ENCODE measurements at places on chromosomes 6 and 20.

DNA sequence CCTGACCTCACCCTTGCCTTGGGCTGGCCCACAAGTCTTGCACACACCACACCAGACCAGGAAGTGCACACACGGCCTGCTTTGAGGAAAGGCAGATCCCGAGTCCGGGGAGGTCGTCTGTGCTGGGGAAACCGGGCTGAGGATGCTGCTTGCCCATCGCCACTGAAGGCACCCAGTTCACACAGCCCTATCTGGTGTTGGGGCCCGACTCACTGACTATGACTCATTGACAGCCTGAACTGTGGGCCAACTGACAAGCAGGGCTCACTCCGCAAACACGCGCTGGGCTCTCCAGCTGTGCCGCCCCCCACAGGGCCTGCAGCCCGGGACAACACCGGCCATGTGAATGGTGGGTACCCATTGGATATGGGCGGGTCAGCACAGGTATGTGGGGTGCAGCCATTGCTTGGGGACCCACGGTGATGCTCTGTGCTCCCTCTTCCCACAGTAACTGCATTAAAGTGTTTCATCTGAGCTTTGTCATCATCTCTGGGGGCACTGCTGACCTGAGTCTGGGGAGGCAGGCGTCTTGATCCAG is 1.6 kb downstream of the SAMD10 start:
- peak; percentile 31 for DNase-seq

DNA sequence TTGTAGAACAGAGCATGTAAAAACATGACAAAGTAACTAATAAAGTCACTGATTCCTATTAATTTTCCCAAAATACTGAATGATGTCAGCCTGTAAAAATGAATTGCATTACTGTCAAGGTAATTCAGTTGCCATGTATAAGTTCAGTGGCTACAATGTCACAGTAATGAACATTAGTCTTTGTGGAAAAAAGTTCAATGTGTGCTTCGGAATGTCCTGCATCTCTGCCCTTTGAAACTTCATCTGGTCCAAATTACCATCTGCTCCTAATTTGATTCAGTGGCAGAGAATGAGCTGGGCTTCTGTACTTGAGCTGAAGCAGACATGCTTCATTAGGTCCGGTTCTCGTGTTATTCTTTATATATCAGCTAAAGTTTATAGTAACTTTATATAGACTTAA is 567.4 kb downstream of the COL12A1 start:
- DNase-seq, result no peak

DNA sequence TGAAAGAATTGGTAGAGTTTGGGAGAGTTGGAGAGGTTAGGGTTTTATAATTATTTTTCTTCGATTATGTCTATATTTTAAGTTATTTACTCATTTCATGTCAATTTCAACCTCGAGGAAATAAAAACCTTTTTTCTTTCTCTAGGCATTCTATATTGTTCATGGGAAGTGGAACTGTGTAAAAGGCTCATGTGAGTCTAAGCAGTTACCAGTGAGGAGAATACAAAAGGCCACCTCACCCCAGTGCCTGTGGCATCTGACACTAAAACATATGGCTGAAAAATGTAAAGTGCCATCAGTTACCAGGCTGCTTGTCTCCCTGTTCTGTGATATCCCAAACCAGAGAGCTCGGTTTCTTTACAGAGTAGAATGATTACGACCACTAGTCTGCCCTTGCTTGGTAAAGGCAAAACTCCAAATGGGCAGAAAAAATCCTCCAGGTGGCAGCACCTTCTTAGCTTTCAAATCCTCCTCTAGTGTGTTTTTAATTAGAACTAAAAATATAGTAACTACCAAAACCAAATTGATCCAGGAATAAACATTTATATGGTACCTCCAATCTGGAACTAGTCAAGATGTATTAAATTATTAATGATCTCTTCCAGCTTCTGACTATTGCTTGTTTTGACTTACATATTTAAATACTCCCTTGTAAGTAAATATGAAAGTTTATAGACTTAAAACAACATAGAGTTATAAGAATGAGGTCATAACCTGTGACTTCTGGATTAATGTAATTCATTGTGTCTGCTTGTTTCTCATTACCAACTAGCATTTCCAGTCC is 122.6 kb upstream of the MCHR2 start:
- no peak for DNase-seq

DNA sequence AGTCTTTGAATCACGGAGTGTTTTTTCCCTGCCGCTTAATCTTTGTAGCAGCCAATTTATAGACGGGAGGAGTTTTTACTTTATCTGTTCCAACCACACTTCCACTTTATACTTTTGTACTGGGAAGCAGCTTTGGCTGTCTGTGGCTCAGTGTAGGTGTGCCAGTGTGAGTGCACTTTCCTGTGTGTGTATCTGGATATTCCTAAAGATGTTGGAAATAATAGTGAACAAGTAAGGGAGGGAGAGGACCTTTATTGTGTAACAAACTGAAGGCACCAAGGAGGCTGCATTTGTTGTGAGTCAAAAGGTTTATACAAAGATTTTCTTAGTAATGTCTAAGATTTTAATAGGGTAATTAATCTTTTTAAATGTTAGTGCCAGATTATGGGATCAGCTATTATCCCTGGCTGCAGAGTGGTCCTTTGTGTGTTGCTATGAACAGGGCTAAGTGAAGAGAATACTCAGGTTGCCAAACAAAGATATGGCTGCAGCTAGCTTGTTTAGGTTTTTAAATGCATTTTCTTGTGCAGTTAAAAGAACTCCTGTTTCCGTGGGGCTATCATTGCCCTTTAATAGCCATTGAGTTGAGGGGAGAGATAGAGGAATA is 226.3 kb downstream of the RNF144B start:
- no peak for DNase-seq

DNA sequence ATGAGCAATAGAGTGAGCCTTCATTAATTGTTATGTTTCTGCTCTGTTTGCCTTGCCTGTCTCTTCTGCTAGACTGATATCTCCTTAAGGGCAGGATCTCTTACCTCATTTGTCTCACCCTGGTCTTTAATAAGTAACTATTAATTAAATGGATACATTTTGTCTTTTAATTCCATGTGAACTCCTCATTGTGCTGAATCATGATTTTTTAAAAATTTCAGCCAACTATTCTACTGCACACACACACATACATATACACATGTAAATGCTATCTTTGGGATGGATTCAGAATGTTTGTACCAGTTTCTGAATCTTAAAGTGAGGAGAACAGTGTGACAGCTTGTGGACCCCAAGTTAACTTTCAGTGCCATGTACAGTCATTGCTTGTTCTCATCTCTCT is 731.1 kb upstream of the MAP3K7 start:
- no peak for DNase-seq

DNA sequence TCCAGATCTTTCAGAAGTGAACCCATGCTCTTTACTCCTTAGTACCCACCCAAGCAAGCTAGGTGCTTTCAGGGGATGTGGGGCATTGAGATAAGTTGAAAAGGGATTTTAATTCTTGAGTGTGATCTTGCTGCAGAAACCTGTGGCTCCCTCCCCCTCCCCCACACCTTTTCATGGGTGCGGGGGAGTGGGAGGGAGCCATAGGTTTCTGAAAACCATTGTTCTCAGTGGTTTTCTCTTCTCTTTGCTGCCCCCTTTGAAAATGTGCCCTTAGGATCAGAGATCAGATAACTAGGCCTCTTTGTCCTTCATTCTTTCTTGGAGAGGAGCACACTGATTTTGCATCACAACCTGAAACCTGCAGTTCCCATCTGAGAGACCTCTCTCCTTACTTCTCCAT is 2.4 kb downstream of the PCSK2 start:
- DNase-seq, result no peak

- DNase-seq, result no peak
Observed at GRCh38 chr6:150535818-150536220, 63.9 kb upstream of the PLEKHG1 start.

- DNase-seq, result no peak
Observed at GRCh38 chr20:55567826-55568225, 437.5 kb downstream of the CBLN4 start.

- DNase-seq, result no peak
Observed at GRCh38 chr6:17098538-17098937, 3.3 kb upstream of the STMND1 start.

DNA sequence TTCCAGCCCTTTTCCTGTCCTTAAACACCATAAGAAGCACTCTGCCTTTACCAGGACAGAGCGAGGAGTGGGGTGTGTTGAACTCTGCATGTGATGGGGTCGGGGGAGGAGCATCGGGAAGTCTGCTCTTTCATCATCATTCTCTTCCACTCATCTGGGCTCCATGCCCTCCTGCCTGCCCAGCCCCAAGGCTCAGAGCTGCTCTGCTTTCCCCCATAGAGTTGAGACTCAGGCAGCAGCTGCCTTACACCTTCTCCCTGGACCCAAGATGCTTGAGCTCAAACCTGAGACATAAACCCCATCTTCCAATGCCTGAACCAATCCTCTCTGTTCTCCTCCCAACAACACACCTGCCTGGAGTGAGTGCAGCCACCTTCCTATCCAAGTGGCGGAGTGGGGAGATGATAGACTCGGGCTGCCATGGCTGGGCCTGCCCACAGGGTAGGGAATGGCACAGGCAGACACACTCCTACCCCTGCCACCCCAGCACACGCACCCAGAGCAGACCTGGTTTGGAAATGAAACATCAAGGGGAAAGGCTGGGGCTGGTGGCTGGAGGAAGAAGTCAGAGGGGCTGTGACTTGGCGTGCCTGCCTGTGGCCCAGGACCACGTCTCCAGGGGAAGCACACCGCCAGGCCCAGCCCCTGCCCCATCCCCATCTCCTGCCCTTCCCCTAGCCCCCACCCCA is 28.4 kb downstream of the TFEB start:
- no peak for DNase-seq

DNA sequence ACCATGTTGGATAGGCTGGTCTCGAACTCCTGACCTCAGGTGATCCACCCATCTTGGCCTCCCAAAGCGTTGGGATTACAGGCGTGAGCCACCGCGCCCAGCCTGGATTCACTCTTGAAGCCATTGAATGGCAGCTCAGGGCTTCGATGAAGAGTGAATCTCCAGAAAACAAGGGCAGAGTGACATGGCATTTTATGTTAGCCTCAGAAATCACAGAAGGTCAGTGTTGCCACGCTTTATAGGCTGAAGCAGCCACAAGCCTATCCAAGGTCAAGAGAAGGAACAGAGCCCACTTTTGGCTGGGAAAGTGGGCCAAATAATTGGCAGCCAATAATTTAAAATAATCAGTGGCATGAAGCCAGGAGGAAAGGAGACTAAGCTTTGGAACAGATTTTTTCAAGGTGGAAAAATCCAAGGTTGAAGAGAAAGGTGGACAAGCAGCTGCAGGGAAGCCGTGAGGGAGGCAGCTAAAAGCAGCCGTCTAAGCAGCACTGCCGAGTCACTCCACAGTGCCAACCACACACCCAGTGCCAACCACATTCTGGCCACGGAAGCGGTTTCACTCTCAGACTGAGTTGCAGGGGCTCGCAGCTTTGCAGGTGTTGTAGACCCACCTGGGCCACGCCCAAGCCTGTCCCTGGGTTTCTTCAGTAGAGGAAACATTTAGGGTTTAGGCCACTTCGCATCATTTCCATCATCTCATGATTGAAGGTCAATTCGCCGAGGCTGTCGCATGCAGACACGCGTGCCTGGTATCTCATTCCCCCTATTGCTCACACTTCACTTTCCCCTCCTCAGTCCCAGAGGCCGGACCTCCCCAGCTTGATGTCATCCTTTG is 17.4 kb upstream of the AVP start:
- peak; percentile 49 for DNase-seq

- DNase-seq, result no peak
Observed at GRCh38 chr20:40532103-40532502, 156.9 kb downstream of the MAFB start.

DNA sequence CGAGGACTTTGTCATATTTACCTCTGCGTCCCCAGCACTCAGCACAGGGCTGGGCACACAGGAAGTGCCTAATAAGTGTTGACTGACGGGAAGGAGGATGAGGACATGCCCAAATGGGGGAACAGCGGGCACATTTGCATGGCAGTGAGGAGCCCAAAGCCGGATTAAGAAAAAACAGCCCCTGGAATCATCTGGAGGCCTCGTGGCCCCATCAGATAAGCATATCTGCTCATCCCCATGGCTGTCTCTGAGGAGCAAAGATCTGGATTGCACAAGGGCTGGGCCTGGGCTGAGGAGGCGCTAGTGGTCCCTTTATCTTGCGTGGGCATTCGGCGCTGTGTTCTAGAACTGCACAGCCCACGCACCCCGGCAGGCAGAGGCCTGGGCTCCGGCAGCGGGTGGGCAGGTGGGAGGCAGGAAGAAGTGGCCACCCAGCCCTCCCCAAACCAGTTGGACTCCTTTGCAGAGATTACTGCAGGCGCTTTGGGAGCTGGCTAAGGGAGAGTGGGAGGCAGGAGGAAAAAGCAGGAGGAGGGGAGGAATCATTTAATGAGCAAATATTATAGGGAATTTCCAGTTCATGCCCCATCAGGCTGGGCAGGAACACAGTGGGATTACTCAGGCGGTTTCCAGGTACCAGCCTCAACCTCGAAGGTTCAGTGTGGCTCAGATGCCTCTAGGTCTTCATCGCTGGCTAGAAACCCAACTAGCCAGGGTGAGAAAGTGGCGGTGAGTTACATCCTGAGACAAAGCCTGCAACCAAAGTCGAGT is 108.1 kb downstream of the CEBPB start:
- no peak for DNase-seq

DNA sequence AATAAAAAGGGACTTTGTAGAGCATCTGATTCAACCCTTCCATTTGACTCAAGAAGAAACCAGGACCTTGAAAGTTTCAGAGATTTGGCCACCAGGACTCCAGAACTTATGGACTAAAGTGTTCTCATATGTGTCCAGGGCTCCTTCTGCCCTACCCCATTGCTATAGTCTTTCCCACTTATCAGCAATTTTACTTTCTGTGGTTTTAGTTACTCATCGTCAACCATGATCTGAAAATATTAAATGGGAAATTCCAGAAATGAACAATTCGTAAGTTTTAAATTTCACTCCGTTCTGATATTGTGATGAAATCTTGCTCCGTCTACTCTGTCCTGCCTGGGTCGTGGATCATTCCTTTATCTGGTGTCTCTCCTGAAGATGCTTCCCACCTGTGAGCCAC is 259.8 kb downstream of the PHACTR1 start:
- no peak for DNase-seq

DNA sequence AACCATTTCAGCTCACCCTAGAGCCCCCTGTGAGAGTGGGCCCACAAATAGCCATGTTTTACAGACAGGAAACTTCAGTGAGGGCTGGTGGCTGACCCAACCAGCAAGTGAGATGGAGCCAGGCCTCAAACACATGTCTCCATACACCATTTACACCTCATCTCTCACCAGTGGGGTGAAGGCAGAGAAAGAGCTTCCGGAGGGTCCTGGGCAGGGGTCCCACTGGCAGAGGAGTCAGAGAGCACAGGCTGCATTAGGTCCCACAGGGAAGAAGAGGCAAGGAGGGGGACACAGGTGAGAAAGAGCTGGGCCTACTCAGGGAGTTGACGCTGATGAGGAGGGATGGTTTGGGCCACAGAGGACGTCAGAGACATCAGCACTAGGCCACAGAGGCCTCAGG is 172.6 kb downstream of the VEGFA start:
- no peak for DNase-seq

GRCh38 chr6:57135885-57136284 is 36.2 kb upstream of the BAG2 start:
- no peak for DNase-seq

- DNase-seq, result no peak
Observed at GRCh38 chr6:134379076-134379475, 61.2 kb upstream of the SGK1 start.
